ENCODE measurements at places on chromosomes 11 and 22. TPM values are rescaled to one million over a fixed set of nuclear protein-coding genes. Genes with fewer than 3 reads are reported as not detected.

Gene PARVG
- 6.7 TPM for total RNA-seq

Gene OR4A16
- total RNA-seq, result not detected

- peak; percentile 75 for DNase-seq
These were observed at the start of gene RNF214 for GRCh38 chr11:117232092-117232878. Gene RNF214 (plus strand): TSS chr11:117232671. CDS start chr11:117234273, 1,602 bp downstream.

Gene NR1H3
- total RNA-seq, result 21.1 TPM

- no peak for DNase-seq
These were observed 70.5 kb upstream of the BLID start for GRCh38 chr11:122186439-122187080.

GRCh38 chr11:69654660-69655478 is 13.9 kb downstream of the CCND1 start:
- DNase-seq, result no peak

DNA sequence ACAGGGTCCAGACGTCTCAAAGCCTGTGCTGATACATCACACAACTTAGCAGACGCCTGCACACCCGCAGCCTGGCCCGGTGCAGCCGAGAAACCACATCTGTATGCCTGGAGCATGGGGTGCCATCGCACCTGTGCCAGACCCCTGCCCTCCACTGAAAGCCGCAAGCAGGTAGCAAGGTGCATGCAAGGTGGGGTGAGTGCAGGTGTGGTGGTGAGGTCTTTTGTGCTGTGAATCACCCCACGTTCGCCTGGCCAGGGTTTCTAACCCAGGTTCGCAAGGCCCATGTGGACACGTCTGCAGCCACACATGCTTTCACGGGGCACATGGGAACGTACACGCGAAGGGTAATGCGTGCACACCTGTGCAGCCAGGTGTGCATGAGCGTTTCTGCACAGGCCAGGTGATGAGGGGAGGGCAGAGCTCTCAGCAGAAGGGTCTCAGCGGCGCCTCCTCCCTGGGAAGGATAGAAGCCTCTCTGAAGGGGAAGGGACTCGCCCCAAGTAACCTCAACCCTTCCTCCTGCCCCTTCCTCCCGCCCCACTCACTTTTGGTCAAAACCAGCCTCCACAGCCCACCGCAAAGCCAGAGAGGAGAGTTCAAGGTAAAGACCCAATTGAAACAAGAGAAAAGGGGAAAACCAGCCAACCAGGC is 19.5 kb downstream of the CBX7 start:
- no peak for DNase-seq

GRCh38 chr11:58471892-58472291 is 29.9 kb upstream of the OR5B12 start:
- DNase-seq, result no peak

DNA sequence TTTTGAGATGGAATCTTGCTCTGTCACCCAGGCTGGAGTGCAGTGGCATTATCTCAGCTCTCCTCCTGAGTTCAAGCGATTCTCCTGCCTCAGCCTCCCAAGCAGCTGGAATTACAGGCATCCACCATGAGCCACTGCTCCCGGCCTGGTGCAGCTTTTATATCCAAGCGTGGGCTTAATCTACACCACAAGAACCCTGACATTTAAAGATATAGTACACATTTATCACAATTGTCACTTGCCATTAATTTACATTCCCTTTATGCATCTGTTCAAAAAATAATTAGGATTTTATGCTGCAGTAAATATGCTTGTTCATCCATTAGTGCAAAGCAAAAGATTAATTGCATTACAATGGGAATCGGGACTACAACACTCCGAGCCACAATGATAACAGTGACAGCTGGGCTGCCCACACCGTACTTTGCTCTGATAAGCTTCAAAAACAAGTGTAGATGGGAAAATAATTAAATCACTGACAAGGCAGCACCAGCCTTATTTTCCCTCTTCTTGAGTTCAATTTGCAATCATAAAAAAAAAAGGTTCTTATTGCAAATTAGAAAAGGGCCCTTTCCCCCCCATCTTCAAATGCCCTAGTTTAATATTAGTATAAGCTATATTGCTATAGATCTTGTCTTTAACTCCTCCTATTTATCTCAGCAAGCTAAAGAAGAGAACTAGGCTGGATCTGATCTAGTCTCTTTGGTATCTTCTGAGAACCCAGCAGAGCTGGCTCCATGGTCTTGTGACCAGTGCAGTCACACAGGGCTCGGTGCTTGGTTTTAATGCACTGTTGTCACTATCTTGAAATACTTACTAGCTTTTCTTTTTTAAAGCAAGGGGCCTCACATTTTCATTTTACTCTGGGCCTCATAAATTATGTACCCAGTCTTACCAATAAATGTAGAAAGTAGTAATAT is 206.2 kb upstream of the LRRC4C start:
- DNase-seq, result no peak

- DNase-seq, result peak; percentile 72
These were observed 3.6 kb upstream of the WT1 start for GRCh38 chr11:32438866-32439489.

DNA sequence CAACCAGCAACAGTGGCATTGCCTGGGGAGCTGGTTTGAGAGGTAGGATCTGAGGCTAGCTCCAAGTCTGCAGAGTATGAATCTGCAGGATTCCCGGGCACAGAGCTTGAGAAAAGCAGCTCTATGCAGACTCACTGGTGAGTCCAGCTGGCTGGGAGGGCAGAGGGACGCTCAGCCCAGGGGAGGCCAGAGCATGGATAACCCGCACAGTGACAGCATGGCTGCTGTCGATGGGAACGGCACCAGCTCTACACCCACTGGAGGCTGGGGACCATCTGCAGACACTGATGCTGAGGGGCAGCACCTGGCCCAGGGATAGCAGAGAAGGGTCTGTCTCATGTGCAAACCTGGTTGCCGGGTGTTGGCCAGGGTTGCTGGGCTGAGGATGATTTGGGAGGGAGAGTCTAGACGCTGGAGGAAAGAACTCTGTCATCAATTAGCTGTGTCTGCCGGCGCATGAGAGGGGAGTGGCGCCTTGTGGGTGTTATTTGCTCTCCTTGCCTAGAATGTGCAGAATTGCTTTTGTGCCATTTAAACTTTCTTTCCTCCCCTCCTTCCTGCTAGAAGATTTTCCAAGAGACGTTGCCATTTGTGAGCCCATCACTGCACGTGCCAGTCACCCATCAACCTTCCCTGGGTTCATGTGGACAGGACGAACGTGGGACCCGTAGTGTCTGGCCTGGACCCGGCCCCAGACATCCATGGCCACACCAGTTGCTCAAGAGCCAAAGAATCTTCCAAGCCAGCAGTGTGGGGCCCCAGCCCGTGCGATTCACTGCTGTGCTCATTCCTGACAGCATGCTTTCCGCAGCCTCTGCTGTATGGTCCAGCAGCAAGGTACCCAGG is 19.1 kb upstream of the LINC01488 start:
- no peak for DNase-seq

Gene BACE1
- total RNA-seq, result 18.3 TPM

Gene KDM4E
- not detected for total RNA-seq

- DNase-seq, result no peak
These were observed 4.7 kb upstream of the DGAT2 start for GRCh38 chr11:75763846-75764245.

DNA sequence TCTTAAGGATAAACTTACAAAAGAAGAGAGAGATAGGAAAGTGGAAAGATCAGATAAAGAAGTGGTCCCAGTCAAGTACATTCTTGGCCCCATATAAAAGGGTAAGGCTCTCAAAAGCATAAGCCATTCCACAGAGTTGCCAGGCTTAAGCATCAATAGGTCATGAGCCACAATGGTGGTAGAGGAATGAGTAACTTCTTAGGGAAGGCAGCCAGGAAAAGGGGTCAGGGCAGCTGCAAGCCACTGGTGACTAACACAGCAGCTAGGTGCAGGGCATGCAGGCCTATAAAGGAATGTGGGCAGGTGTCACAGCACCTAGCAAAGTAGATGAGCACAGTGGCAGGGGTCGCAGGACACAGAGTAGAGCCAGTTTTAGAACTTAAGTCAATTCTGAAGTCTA is 302.6 kb upstream of the FAT3 start:
- no peak for DNase-seq

- no peak for DNase-seq
These were observed 271.8 kb upstream of the MTNR1B start for GRCh38 chr11:92697461-92698312.

Gene PRG3
- total RNA-seq, result not detected

GRCh38 chr11:75384438-75385080 is 14.8 kb upstream of the RPS3 start:
- DNase-seq, result peak; percentile 85

Gene OR52I2
- total RNA-seq, result not detected

Gene OR10G6
- total RNA-seq, result not detected

Gene IGLL1
- total RNA-seq, result not detected

Gene TRIM6
- 6.3 TPM for total RNA-seq

DNA sequence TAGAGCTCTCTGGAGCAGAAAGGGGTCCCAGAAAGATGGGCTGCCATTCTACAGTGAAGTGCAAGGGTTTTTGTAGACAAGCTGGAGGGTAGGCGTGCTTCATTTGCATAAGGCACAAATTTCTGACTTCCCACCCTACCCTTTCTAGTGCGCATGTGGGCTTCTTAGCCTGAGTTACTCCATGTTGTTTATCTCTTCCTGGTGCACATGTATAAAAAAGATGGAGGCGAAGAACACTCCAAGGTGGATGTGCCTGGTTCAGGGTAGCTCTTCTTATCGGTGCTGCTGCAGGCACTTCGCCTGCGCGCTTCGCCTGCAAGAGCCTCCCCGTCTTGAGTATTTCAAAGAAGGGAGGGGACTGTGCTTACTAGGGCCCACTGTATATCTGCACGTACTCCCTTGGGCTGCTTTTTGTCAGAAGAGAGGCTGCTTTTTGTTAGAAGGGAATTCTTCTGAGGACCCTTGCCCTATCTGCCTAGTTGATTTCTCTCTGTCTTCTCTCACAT is 1047.3 kb upstream of the CNTN5 start:
- no peak for DNase-seq

DNA sequence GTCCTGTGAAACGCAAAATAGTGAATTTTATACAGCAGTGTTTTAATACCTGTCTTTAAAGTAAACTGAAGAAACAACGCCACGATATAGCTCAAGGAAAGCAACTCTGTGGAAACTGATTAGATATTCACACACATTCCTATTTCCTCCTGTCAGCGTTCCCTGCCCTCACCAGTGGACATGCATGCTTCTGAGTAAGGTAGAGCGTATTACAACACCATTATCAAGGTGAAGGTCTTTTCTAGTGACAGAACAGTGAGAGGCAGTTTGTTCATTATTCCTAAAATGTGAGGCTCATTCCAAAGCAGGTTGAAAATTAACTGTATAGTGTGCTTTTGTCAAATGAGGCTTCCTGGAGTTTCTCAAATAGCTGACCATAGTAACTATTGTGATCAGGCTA is 153.1 kb downstream of the DDX10 start:
- DNase-seq, result no peak

GRCh38 chr11:111633248-111633647 is 31.0 kb downstream of the SIK2 start:
- no peak for DNase-seq

GRCh38 chr22:45096256-45096907 is 67.3 kb upstream of the NUP50 start:
- DNase-seq, result peak; percentile 31

DNA sequence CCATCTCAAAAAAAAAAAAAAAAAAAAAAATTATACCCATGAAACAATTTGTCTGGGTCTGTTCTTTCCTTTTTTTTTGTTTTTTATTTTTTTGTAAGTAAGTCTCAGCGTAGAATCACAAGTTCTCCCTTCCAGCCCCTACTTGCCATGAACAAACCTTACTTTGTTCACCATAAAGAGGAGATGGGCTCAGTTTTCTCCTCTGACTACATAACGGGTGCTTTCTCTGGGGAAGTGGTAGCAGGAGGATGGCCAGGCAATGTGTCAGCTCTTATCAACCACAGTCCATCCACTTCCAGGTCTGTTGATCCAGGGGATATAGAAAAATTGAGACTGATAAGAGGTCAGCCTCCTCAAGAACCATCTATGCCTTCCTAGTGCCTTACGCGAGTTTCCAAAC is 11.0 kb downstream of the ASCC2 start:
- DNase-seq, result no peak

Gene POLR2F
- 64.8 TPM for total RNA-seq

DNA sequence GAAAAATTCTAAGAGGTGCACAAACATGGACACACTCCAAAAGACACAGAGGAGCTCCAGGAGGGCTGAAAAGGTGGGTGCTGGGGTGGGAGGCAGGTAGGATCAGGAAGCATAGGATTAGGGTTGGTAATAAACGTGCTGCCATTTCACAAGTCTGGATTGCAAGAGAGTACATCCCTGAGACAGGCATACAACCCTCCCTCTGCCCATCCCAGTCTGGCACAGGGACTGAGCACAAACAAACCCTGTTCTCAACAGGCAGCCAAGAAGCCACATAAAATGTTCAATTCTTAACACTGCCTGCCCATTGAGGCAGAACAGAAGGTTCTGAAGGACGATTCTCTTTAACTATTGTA is 18.5 kb downstream of the SLC35F2 start:
- no peak for DNase-seq

Gene FAM83F
- total RNA-seq, result 0.60 TPM

DNA sequence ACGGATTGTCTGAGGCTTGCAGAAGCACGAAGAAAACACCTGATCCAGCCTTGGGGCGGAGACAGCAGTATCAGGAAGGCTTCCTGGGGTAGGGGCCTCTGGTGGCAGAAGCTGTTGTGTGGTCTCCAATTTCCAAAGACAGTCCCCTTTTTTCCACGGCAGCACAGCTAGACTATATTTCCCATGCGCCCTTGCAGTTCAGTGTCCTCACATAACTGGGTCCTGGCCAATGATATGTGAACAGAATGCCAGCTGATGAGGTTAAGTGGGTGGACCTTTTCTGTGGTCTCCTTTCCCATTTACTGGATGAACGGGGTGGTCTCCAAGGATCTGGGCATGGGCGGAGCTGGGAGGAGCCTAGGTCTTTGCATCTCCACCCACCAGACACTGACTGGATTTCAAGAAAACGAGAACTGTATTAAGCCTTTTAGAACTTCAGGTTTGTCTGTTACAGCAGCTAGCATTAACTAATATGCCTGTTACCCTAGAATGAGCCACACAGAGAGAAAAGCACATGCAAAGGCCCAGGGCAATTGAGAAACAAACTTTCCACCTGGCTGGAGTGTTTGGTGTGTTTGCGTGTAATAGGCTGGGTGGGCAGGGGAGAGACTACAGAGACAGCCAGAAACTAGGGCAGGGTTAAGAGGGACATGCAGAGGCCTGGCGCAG is 6.2 kb downstream of the GAL3ST1 start:
- no peak for DNase-seq

GRCh38 chr11:6303661-6304060 is 16.6 kb downstream of the CAVIN3 start:
- no peak for DNase-seq

GRCh38 chr11:23644443-23644842 is 784.2 kb upstream of the CCDC179 start:
- DNase-seq, result no peak

Data from ovary (tissue), 10 donors.